H1 (cell line): ENCODE measurements at places on chromosomes 5 and 9.

DNA sequence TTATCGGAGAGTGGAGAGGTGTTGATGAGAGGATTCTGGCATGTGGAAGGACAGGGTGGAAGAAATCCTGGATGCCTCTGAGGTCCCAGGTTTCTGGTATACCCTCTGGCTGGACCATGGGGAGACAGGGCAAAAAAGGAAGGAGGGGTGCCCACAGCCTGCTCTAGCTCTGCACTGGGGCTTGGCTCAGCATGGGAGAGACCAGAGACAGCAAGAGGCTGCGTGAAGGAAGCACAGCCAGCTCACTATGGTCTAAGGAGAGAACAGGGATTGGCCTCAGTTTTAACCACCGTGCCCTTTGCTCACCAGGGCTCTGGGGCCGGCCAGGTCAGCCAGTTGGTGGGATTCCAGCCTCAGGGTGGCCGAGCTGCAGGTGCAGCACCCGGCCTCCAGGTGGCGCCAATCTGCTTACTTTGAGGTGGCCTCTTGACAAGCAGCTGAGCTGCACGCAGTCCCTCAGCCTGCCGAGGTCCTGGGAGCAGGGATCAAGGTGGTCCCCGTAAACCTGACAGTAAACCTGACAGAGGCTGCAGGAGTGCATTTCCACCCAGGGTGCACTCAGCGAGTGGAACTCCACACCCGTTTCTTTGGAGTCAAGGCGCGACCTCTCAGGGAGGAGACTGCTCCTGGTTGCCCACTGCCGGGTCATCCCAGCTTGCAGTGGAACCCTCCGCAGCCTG is 25.0 kb upstream of the SPTLC1 start:
- peak; percentile 82 for DNase-seq

DNA sequence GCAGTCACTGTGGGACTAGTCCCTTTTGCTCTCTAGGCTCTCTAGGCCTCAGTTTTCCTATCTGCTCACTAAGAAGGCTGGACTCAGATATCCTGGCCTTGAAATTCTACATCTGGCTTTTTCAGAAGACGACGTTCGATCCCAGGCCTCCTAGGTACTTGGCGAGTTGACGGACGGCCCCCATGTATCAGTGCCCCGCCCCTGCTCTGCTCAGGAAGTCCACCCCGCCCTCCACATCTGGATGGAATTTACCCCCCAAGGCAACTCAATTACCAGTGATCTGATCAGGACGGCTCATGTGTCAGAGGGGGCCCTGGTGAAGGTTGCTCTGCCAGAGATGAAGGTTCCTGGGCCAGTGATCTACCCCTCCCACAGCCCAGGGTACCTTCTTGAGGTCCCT is 44.1 kb upstream of the SYNPO start:
- no peak for DNase-seq

DNA sequence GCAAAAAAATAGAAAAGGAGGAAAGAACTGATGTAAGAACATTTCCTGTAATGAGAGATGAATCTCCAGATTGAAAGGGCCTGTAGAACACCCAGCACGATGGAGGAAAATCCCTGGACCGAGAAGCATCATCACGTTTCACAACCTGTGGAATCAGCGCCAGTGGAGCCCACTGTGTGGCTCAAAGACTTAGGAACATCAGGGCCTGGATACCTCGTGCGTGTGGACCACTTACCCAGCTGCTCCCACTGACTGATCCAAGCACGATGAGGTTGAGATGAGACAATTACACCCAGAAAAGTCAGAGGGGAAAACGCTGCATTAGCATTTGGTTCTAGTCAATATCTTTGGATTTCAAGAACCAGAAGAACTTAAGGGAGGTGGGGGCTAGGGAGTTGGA is 224.6 kb downstream of the SYK start:
- DNase-seq, result no peak

- DNase-seq, result no peak
Measured at GRCh38 chr9:103789686-103790085, 304.4 kb upstream of the SMC2 start.

- DNase-seq, result no peak
Measured at GRCh38 chr9:13082796-13083195, 196.7 kb downstream of the MPDZ start.

- DNase-seq, result no peak
Measured at GRCh38 chr9:136373300-136374182, at the start of gene CARD9. Gene CARD9 (minus strand): TSS chr9:136373669. CDS start chr9:136372078, 1,591 bp downstream.

DNA sequence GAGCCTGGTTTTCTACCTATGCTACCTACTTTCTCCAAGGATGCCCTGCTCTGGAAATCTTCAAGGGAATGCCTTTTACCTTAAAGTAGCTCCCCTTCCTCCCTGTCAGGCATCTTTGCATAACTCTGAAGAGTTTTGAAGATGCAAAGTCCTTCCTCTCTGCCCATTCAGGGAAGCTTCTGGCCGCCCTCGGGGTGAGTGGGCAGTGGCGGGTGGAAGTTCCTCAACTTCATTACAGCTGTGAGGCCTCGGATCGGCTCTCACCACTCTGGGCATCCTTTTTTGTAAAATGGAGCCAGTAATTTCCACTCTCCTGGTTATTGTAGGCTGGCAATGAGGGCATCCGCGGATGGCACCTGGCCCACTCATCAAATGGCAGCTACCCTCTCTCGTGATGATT is 31.7 kb upstream of the STXBP1 start:
- DNase-seq, result no peak

DNA sequence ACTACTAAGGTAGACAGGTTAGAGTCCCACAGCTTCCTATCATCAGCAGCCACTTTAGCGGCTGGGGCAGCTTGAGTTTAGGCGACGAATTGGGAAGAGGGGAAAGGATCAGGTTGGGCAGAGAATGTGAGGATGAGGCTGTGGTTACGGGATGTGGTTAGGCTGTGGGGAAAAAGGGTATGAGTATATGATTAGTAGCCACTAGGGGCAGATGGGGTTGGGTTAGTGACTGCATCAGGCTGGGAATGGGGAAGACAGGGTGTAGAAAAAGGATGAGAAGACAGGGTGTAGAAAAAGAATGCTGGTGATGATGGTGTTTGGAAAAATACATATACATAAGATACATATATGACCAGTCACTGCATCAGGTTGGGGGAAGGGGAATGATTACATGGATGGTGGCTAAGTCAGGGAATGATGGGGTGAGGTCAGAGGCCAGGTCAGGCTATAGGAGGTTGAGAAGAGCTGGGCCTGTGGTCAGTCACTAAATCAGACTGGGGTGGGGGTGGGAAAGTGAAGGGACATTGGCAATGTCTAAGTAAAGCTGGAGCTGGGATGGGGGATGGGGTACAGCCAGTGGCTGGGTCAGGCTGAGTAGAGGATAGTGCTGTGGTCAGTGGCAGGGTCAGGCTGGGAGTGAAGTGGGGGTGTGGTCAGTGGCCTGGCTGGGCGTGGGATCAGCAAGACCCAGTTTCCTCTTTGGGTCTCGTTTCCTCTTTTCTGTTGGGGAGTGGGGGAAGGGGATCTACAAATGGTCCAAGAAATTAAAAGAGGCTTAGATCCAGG is 2.1 kb downstream of the TLN1 start:
- no peak for DNase-seq

DNA sequence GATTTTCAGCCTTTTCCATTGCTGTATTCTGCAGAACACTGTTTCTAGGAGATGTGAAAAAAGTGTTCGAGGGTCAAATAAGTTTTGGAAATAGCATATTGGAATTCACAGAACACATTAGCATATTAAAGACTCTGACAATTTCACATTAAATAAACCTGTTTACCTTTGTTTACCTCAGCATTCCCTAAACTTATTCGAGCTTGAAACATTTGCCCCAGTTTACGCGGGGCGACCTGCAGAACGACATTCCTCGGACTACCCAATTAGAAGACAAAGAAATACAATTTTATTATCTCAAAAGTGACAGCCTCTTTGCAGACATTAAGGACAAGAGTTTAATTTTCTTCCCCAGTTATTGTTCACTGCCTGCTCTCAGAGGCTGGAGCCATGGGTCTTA is 110.3 kb upstream of the NFIB start:
- DNase-seq, result no peak

DNA sequence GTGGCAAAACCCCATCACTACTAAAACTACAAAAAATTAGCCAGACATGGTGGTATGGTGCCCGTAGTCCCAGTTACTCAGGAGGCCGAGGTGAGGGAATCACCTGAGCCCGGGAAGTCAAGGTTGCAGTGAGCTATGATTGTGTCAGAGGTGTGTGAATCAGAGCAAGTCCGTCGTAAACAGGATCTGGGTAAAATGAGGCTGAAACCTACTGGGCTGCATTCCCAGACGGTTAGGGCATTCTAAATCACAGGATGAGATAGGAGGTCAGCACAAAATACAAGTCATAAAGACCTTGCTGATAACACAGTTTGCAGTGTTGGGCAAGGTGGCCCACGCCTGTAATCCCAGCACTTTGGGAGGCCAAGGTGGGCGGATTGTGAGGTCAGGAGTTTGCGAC is 1.9 kb upstream of the CLTB start:
- DNase-seq, result no peak

DNA sequence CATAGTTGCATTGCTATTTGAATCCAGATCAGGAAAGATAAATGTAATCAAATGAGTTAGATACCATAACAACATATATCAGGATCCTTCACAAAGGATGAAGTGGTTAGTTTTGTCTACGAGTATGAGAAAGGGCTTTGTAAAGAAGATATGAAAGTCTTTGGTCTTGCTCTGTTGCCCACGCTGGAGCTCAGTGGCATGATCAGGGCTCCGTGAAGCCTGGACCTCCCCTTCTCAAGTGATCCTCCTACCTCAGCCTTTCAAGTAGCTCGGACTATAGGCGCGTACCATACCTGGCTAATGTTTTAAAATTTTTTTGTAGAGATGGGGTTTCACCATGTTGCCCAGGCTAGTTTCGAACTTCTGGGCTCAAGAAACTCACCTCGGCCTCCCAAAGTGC is 1.8 kb downstream of the SMC5 start:
- DNase-seq, result no peak

DNA sequence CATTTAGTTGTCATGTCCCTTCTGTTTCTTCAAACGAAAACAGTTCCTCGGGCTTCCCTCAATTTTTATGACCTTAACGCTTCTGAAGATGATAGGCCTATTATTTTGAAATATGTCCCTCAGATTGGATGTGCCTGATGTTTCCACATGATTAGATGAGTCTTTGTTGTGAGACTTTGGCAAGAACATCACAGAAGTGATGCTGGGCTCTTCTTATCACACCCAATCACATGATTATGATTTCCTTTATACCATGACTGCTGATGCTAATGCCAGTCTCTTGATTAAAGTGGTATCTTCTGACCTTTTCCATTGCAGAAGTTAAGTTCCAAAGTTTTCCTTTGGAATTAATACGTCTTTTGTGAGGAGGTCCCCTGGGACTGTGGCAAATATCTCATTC is 175.7 kb downstream of the SAXO1 start:
- DNase-seq, result no peak

- no peak for DNase-seq
Measured at GRCh38 chr5:111942661-111943401, 185.8 kb upstream of the NREP start.

GRCh38 chr9:2461892-2462291 is 159.7 kb upstream of the VLDLR start:
- DNase-seq, result no peak

- DNase-seq, result no peak
Measured at GRCh38 chr9:93035106-93035660, 23.3 kb upstream of the SUSD3 start.

DNA sequence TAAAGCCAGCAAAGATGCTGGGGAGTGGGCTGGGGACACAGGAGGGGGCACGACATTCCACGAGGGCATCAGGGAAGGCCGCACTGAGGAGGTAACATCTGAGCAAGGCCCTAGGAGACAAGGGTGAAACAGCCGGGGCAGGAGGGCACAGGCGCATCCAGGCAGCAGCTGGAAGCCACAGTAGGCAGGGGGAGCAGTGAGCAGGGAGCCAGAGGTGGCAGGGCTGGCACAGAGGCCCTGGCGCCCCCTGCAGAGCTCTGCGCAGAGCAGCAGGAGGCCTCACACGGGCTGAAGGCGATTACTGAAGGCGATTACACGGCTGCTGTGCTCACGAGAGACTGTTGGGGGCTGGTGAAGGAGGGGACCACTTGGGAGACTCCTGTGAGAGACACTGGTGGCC is 15.4 kb downstream of the LMAN2 start:
- DNase-seq, result no peak

DNA sequence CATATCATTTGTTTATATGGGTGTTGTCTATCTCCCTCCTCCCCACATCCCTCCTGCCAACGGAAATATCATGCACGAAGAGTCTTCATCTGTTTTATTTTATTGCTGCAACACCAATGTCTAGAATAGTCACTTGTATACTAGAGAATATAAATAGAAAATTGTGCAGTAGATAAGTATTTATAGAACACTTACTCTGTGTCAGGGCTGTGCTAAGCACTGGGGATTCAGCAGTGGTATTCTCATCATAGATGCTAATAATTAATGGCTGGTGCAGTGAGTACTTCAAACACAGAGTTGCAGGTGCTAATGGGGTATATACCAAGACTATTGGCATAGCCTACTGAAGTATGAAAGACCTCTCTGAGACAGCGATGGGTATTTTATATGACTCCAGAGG is 353.5 kb upstream of the CDH6 start:
- no peak for DNase-seq

DNA sequence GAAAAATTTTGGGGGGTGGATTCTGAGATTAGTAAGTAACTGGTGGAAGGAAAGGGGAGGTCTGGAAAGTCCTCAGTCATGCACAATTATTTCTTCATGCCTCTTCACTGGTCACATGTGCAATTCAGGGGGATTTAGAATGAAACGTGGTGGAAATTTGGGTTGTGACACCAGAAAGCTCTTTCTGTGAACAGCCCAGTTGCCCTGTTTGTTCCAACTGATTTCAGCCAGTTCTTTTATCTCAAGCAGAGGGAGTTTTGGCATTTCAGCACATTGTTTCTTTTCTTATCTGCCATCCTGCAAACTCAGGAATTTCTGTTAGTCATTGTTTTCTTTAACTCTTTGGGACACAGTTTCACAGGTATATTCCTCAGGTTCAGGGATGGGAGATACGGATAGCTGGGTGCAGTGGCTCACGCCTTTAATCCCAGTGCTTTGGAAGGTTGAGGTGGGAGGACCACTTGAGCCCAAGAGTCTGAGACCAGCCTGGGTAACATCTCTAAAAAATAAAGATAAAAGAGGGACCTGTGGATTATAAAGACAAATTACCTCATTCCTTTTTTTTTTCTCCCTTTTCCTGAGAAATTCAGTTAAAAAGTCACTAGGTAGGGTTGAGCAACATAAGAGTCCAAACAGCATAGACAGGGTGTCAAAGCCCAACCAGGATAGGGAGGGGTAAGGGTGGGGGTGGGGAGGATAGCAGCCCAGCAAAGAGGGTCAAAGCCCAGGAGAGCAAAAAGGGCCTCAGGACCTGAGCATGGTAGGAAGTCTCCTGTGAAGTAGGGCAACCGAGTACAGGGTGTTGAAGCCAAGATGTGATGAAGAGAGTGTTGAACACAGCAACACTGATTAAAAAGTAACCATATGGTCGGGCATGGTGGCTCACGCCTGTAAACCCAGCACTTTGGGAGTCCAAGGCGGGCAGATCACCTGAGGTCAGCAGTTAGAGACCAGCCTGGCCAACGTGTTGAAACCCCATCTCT is 5.4 kb upstream of the B4GALT1 start:
- DNase-seq, result no peak

DNA sequence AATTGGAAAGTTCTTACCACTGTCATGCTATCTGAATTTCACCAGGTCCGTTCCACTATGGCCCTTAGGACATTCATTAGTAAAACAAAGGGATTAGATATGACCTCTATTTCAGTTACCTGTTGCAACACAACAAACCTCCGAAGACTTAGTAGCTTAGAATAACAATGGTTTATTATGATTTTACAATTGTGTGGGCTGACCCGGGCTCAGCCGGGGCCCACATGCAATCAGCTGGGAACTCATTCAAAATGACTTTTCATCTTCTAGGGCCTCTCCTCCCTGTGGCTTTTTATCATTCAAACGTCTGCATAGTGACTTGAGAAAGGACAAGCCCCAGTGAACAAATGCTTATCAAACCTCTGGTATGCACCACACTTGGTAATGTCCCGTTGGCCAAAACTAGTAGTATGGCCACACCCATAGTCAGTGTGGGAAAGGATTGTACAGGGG is 2.3 kb upstream of the FBXW11 start:
- DNase-seq, result peak; percentile 70
